ENCODE measurements at places on chromosomes 13 and 19.

- DNase-seq = no peak
Measured at GRCh38 chr13:50760751-50761150, 82.7 kb downstream of the DLEU7 start.

GRCh38 chr19:49812452-49812996, 568 bp downstream of the FUZ start:
- DNase-seq = no peak

GRCh38 chr13:79749984-79750551, 269.1 kb downstream of the NDFIP2 start:
- no peak for DNase-seq

GRCh38 chr19:46614114-46614722, 10.7 kb downstream of the PTGIR start:
- peak; percentile 57 for DNase-seq

- DNase-seq = no peak
Measured at GRCh38 chr13:50248516-50249143, 233.4 kb downstream of the KCNRG start.

DNA sequence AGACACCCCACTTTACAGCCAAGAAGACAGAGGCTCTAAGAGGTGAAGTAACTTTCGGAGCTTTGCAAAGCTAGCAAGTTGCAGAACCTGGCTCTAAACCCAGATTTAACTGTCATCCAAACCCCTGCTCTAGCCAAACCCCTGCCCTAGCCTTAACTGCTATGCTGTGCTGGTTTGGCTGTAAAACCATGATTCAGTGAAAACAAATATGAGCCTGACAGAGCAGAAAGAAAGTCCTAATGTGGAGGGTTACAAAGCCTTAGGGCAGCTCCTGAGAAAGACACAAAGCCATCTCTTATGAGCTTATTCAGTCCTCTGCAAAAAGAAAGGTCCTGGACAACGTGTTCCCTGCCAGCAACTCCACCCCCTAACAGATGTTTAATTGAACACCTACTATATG, 172.8 kb downstream of the KATNAL1 start:
- DNase-seq = no peak

DNA sequence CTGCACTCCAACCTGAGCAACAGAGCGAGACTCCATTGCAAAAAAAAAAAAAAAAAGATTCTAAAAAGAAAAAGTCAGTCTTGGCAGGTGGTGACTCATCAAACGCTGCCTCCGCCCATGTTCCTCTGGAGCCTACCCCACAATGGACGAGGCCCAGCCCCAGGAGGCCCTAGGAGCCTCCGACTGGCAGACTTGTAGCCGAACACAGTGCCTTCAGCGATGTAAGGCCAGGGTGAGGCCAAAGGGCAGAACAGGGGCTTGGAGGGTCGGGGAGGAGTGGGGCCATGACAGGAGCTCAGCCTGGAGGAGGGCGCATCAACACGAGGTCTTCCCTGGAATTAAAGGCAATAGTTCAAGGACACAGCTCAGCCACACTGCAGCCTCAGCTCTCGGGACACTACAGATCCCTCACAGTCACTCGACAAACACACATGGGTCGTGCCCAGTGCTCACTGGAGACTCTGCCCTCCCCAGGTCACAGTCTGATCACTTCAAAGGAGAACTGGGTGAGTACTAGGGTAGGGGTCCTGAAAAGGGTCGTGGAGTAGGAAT, 5.1 kb downstream of the USE1 start:
- DNase-seq = no peak

GRCh38 chr19:30888937-30889336, 460.3 kb downstream of the TSHZ3 start:
- no peak for DNase-seq

GRCh38 chr19:7868671-7869452, 5.3 kb downstream of the PRR36 start:
- DNase-seq = peak; percentile 25

DNA sequence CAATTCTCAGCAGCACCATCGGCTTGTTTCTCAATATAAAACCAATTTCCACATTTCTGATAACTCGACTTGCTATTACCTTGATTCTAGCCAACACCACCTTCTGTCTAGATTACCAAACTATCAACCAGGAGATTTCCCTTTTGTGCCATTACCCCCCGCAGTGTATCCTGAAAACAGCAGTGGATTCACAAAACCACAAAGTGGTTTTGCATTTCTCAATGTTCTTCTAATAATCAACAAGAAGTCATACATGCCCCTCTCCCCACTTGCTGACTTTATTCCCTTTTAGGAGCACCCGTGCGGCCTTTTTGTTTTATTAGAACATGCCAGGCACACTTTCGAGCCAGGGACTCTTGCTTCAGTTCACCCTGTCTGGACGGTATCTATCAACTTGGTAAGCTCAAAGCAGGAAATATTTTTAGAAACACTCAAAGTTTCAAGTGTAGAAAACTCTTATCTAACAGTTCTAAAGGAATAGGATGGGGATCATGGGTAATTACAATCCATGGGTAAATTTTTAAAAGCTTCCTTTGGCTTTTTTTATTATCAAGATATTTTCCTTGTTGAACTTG, 967.4 kb downstream of the EFNB2 start:
- no peak for DNase-seq

DNA sequence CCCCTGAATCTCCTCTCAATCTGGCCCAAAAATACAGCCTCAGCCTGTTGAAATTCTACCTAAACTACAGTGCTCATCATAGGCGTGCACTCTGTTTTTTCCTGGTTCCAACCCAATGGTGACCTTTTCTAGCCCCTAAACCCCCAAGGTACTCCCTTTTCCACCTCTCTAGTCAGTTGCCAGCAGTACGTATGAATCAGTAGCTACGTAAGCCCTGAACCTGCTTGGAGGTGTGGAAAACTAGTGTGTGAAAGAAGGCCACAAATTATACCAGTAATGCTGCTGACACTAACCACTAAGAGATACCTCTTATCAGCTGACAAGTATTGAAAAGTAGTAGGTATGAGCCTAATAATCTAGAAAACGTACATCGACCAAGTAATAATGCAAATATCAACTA, 60.9 kb downstream of the FOXO1 start:
- DNase-seq = no peak

GRCh38 chr13:80979035-80979641, 638.2 kb upstream of the SPRY2 start:
- DNase-seq = no peak

- no peak for DNase-seq
Measured at GRCh38 chr13:27975564-27976361, 6.6 kb upstream of the CDX2 start.

DNA sequence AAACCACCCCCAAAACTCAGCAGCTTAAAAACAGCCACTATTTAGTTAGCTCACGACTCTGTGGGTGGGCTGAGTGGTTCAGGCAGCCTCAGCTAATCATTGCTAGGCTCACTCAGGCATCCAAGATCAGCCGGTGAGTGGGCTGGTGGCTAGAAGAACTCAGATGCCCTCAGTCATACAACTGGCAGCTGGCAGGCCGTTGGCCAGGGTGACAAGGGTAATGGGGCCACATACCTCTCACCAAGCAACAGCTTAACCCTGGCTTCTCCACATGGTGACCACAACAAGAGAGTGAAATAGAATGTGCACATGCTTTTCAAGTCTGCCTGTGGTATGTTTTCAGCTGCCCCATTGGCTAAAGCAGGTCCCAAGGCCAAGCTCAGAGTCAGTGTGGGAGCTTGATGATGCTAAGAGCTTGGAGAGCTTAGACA, 435.4 kb upstream of the TSHZ3 start:
- DNase-seq = no peak

DNA sequence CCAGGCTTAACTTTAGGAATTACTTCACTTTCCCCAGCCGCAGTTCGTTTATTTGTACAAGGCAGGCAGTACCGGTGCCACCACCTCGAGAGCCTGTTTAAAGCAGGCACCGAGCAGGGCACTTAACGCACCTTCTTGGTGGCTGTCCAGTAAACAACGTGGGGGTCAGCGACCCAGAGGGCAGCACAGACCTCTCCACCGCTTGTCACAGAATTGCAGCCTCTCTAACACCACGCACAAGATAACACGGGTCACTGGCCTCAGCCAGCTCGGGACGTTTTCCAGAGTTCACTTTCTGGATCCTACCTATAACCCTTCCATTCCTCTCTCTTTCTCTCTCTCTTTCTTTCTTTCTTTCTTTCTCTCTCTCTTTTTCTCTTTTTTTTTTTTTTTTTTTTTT, 16.8 kb upstream of the ELAVL1 start:
- DNase-seq = no peak

DNA sequence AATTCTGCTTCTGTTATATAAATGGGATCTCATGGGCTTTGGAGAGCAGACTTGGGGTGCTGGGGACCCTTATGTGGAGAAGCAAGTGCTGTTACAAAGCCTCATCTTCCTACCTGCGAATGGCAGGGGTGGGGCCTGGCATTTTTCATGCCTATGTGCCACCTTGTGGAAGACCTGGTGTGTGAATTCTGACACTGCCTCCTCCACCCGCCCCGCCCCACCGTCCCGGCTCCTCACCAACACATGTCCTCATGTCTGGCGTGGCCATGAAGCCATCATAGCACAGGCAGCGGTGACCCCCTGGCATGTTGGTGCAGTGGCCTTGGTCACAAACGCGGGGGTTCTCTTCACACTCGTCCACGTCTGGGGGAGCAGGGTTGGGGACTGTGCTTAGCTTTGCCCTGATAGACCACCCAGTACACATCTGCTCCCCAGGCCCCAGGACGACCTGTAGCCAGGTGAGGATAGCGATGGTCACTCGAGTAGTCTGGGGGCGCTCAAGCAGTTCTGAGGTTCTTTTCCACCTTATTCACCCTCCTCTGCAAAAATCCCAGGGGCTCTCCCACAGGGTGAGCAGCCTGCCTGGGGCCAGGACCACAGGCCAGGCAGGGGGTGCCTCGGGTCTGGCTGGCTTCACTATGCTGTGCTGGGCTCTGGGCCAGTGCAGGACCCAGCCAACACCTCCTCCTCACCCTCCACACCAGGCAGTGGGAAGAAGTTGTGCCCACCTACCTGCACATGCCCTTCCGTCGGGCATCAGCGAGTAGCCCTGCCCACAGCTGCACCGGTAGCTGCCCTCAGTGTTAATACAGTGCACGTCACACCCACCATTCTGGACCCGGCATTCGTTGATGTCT, 32.7 kb downstream of the FBN3 start:
- DNase-seq = no peak

Measured in NCI-H187 (cell line).